ENCODE measurements at places on chromosomes 7 and 10.

DNA sequence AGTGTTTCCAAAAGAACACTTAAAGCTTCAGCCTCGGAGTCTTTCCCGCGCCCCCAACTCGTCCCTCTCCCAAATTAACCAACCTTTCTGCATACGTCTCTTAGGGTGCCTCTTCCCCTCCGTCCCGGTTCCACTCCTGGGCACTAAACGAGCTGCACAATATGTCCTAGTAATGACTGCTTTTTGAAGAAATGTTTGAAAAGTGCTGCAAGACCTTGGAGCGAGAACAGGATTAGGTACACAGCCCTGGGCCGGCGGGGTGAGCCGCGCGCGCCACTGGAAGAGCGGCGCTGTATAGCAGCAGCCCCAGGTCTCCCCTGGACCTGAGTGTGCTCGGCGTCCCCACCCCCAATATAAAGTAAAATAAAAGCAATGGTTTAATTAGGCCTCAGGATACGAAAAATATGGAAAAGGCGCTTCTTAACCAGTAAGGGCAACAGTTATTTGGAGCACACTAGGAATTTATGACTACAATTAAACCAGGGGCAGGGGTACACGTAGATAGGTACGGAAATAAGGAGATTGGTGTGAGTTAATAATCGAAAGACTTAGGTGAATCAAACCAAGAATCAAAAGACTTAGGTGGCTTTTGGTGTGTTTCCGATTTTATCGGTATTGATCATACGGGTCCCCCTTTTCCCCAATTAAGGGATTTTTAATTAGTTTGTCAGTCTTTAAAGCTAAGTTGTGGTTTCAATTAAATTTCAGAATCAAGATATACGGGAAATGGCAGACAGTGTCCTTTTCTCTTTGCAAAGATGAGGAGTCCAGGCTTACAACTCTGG lies 1.9 kb downstream of the TET1 start:
- no peak for DNase-seq

DNA sequence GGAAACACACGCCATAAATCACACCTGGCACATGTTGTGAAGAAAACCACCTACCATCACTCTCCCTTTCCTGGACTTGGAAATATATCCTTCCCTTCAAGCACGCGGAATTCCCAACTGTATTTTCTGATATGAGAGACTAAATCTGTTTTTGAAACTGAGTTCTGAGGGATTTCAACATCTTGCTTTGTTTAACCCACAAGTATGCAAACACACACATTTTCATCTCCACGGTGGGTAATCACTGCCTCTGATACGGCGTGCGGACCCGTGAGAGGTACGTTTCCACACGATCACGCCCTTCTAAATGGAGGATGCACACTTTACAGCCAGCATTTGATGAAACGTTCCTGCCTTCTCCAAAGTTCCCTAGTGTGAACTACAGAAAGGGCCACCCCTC lies 83.4 kb downstream of the ZRANB1 start:
- DNase-seq, result peak; percentile 22

DNA sequence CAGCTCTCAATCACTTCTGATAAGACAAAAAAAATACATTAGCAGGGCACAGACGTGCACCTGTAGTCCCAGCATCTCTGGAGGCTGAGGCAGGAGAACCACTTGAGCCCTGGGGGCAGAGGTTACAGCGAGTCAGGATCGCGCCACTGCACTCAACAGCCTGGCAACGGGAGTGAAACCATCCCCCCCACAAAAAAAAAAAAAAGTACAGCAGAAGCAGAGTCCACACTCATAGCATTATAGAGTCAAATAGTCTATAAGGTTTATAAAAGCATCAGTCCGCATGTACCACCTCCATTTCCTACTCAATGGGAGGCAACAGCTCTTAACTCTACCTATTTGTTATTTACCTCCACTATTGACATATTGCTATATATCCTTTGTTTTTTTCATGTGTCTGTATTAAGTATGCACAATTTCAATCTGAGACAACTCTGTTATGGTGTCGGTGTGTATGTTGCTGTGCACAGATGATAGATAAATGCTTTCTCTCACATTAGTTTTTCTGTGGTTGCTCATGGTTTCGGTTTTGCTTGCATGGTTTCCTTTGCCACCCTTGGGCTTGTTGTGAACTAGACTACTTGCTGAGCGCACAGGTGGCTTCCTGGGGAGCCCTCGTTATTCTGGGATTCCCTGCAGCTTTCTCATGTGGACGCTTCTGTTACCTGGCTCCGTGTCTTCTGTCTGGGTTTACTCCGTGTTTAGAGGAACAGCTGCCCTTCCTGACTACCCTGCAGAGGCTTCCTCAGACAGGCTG lies 40.4 kb downstream of the PROSER2 start:
- DNase-seq, result peak; percentile 64

GRCh38 chr7:150429699-150430098 lies 20.7 kb upstream of the GIMAP8 start:
- DNase-seq, result no peak

GRCh38 chr10:63977329-63977923 lies 456.2 kb downstream of the REEP3 start:
- peak; percentile 69 for DNase-seq

DNA sequence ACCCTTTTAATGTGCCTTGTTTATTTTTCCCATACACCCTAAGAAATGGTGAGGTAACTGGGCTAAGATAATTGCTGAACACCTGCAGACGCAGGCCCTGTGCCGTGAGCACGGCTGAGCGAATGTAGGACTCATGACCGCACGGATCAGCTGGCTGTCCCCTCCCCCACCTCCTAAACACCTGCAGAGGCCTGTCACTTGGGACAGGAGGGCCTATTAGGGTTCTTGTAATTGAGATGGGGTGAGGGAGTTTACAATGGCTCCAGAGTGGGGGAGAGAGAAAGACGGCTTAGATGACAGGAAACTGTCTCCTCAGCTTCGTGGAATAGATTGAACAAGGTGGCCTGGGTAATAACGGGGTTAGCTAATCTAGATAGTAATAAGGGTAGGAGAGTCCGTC lies 291.7 kb upstream of the HABP2 start:
- peak; percentile 7 for DNase-seq

- no peak for DNase-seq
These were observed 25.7 kb downstream of the C10orf71 start for GRCh38 chr10:49324711-49325110.

DNA sequence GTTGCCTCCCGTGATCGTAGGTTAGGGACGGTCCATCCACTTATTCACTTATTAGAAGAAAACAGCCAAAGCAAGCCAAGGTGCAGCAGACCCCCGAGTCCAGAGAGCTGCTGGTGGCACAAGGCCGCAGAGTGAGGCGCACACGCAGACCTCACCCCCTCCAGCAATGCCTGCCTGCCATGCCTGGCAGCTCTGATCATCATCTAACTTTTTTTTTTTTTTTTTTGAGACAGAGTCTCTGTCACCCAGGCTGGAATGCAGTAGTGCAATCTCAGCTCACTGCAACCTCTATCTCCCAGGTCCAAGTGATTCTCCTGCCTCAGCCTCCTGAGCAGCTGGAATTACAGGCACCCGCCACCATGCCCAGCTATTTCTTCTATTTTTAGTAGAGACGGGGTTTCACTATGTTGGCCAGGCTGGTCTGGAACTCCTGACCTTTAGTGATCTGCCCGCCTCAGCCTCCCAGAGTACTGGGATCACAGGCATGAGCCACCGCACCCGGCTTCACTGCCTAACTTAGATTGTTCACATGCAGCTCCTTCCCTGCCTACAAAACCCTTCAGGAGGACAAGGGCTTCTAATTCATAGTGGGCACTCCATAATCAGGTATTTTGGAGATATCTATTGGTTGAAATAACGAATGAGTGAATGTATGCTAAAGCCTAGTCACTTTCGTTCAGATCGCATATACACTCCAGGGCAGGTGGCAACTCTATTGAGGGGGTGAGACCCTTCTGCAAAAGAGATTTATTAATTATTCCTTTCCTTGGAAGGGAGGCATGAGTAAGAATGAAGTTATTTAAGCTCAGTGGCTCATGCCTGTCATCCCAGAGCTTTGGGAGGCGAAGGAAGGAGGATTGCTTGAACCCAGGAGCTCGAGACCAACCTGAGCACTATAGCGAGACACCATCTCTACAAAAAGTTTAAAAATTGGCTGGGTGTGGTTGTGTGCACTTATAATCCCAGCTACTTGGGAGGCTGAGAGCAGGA lies 15.9 kb downstream of the TRIM56 start:
- no peak for DNase-seq

GRCh38 chr10:110444004-110444337 lies 53.7 kb upstream of the DUSP5 start:
- no peak for DNase-seq

DNA sequence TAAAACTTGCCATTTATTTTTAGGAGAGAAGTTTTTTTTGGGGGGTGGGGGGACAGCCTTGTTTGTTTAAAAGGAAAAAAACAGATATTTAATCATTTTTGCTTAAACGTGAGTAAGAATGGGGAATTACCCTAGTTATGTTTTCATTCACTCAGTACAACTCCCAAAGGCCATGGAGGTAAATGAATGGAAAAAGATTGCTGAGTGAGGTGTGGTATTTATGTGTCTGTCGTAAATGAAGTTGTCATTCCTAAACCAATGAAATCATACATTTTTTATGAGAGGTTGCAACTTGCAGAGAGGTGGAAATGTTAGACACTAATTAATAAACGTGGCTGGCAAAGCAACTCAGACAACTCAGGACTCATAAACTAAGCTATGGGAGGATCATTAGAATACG lies 218.1 kb downstream of the CELF2 start:
- DNase-seq, result no peak

DNA sequence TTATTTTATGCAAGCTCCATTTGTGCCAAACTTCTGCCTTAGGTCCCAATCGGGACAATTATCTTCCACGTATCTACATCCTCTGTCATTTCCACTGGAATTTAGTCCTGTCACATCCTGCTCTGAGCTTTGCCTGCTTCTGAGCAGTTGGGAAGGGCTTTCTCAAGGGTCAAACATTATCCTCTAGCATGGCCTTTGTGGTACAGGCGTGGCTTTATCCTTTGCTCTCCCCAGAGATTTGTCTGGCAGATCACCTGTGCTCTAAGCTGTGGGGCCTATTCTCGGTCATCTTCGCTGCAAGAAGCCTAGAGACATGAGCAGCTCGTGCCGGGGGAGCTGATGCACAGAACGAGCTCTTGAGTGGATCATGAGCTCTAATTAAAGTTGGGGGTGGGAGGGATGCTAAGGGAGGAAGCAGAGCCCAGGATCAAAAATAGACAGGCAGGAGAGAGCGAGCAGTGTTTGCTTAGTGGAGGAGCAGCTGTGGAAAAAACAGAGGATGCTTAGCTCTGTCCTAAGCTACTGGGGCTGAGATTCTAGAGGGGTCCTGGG lies 19.8 kb upstream of the TMEM273 start:
- DNase-seq, result no peak

GRCh38 chr10:131997366-131998049 lies 15.8 kb upstream of the BNIP3 start:
- no peak for DNase-seq

DNA sequence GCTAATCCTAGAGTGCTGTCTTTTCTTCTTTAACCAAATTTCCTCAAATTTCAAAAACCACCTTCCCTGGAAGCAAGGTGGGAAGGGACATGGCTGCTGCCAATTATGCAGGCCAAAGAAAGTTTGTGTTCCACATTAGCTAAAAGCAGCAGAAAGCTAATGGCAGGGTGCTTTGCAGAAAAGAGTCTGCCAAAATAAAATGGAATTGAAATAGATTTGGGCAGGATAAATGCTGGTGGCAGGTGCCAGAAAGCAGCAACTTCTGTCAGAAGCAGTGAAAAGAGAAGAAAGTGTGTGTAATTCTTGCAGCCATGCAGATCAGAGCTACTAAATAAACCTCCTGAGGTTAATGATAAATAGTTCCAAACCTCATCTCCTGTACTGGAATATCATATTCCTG lies 275.5 kb downstream of the ABCA13 start:
- no peak for DNase-seq

Measured in NAMALWA (cell line).